Activated CD4-positive, alpha-beta T cell treated with anti-CD3 and anti-CD28 coated beads for 24 hours (primary cell): ENCODE measurements at places on chromosomes 11 and 22.

GRCh38 chr11:96149743-96150555 lies 193.0 kb downstream of the MAML2 start:
- no peak for DNase-seq

GRCh38 chr11:86476109-86476861 lies 101.6 kb downstream of the CCDC81 start:
- DNase-seq, result no peak

DNA sequence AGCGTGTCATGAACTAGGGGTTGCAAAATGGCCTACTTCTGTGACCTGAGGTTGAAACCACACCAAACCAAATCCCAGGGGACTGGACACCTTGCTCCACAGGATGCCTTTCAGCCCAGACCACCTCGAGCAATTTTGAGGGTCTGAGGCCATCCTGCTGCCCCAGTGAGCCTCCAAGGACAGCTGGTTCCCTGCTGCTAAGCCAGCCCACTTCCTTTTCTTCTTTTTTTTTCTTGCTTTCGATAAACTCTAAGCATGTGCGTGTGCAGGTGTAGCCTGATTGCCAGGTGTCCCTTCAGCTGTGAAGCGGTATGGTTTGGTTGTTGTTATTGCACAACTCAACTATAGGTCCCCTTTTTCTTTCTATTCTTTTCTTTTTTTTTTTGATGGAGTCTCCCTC lies 2.7 kb downstream of the CRYBB1 start:
- DNase-seq, result no peak

DNA sequence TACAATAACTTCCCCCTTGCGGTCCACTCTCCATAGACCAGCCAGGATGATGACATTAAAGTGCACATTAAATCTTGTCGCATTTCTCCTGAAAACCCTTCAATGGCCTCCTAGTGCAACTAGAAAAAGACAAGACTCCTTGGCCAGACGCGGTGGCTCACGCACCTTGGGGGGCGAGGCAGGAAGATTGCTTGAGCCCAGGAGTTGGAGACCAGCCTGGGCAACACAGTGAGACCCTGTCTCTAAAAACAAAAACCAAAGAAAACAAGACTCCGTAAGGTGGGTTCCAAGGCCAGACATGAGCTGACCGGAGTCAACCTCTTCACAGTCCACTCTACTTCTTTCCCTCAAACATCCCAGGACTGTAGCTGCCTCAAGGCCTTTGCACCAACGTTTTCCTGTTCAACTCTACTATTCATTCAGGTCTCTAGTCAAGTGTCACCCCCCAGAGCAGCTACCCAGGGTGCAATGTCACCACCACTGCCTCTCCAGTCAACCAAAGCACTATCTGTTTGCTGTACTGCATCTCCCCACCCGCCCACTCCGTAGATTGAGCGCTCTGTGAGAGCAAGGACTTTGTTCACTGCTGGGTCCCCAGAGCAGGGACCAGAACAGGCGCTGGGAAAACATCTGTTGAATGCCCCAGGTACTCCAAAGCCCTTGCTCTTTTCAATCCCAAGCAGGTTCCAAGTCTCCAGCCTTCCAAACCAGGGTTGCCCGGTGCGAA lies 739 bp downstream of the ZMAT5 start:
- DNase-seq, result no peak

- DNase-seq, result no peak
Observed at GRCh38 chr11:6962141-6962540, 35.9 kb downstream of the ZNF215 start.

DNA sequence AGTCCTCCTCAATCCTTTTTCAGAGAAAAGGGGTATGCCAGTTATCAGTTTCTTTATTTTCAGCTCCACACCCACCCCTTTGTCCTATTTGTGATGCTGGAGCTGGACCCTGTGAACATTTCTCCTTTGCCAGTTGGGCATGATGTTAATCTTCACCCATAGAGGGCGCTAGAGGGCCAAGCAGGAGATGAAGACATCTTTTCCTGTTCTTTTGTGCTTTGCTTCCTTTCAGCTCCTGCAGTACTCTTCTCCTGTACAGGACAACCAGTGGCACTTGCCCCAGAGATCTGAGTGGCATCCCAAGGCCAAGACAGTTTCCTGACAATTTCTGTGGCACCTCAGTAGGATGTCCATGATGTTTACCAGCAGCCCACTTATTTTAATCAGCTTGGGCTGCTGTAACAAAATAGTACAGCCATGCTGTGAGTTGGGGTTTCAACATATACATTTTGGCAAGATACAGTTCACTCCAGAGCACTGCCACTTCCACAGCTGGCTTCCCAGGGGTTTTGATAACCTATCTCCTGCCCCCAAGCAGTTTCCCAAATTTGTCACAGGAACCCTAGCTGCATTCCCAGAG lies 4.6 kb downstream of the SAA2 start:
- peak; percentile 36 for DNase-seq

GRCh38 chr11:2209900-2210321 lies 38.3 kb upstream of the TH start:
- no peak for DNase-seq

GRCh38 chr11:79022265-79022664 lies 418.6 kb downstream of the TENM4 start:
- no peak for DNase-seq

- DNase-seq, result no peak
Observed at GRCh38 chr11:38060920-38061319, 1462.9 kb upstream of the RAG2 start.

DNA sequence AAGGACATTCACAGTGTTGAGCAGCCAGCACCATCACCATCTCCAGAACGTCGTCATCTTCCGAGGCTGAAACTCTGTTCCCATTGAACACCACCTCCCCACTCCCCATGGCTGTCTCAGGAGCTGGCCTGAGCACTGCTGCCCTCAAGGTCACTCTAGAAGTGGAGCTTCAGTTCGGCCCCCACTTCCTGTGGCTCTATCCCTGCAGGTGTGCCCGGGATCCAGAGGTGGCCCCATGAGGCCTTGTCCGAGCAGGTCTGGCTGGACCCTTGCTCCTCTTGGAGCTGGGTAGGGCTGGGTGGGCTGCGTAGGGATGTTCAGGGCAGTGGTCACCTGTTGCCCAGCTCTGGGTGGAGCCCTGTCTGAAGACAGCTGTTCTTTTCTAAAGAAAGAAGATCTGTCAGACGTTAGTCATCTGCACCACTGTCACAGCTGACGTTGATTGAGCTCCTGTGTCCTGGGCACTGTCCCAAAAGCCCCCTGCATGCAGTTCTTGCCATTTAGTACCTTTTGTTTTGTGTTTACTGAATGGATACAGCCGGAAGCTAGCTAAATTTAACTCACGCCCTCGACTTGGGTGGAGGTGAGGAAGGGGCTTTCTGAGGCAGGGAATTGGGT lies 75.5 kb upstream of the CLDN5 start:
- DNase-seq, result no peak

DNA sequence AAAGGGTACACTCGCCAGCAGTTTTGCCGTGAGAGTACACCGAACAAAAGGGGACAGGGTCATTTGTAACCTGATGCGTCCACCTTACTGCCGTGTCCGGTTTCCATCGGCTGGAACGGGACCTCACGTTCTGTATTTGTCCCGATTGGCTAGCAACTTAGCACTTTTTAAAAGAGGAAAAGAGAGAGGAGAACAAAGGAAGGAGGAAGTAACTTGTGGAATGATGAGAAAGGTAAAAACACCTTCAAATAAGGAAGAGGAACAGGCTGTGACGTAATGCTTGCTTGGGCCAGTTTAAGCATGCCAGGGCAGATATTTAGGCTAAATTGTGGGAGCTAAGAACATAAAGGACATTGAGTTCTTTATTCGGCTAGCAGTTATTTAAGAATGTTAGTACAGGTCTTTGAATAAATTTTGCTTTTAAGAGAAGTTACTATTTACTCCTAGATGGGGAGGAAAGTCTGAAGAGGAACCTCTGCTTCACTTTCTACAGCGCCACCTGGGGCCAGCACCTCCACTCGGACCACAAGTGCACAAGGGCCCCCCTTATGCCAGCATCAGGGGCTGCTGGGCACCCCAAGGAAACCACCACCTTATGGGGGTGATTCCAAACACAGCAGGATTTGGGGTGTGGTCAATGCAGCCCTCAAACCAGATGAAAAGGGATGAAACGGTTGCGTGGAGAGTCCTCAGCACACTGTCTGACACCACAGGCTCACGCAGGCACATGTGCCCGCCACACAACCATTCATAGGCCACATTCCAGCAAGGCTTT lies 5.8 kb downstream of the ARSA start:
- no peak for DNase-seq

DNA sequence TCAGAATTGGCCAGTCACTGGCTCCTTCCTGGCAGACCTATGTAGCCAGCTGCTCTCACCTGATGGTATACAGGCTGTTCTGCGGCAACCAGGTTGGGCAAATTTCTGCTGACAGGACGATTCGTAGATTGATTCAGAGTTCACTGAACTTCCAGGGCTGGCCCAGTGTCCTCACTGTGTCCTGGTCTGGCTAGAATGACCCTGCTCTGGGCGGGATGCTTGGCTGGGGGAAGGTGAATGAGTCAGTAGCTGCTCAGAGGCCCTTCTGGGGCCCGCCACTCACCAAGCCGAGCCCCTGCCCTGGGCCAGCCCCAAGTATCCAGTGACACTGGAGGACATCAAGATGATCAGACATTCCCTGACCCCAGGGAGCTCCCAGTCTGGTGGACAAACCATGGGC lies 62.9 kb upstream of the WNT11 start:
- DNase-seq, result no peak

DNA sequence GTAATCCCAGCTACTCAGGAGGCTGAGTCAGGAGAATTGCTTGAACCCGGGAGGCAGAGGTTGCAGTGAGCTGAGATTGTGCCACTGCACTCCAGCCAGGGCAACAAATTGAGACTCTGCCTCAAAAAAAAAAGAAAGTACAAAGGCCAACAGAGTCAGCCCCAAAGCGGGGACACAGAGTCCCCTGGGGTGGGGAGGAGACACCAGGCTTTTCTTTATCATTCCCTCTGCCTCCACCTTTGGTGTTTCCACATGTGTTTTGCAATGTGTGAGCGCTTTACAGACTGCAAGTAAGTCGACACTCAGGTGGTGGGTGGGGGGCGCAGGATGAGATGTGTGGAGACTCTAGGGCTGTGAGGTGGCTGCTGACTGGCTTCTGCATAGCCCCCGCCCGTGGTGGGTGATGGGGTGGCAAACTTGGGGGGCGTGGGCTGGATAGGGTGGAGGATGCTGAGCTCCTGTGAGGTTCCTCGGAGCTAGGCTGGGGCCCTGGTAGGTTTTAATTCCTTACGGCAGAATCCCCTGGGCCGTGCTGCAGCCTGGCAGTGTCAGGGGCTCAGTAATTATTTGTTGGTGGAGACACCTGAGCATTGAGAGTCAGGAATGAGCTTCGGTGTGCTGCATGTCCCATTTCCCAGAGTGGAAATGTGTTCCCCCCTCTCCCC lies 177.2 kb downstream of the CTTN start:
- DNase-seq, result no peak
